ENCODE measurements at places on chromosomes 7 and 10. TPM values are rescaled to one million over a fixed set of nuclear protein-coding genes. Genes with fewer than 3 reads are reported as not detected.
A peak's percentile ranks its signal among the peaks of the same experiment; 100 is the strongest.

DNA sequence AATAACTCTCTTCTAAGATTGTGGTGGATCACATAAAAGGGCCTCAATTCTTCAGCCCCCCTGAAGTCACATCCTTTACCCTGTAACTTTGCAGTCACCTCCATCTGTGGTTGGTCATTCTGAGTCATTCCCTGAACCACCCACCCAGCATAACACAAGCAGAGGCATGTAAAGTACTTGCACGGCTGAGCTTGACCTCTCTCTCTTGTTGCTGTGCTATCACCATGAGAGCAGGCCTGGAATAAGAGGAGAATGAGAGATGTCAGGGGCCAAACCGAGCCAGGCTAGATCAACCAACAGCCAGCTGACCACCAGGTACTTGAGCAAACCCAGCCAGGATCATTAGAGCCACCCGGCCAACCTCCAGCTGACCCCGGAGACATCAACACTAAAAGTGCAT lies 13.5 kb upstream of the STK17A start:
- DNase-seq: peak; percentile 61

DNA sequence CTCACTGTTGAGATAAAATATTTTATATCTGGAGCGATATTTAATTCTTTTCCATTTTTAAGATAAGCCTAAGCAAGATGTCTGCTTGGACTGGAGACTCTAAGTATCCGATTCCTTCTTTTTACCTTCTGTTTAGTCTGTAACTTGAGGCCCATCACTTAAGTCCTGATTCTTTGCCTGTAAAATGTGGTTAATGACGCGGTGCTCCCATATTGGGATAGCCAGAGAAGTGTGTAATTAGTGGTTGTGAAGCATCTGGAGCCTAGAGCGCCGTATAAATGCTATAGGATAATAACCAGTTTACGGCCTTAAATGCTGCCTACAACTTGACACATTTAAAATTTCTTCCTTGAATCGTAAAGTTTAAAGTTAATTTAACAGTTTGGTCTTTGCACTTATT lies 132.9 kb downstream of the CHN2 start:
- DNase-seq: no peak

The GIMAP2 gene
- total RNA-seq: 8.3 TPM

- no peak for DNase-seq
These were observed 50.1 kb downstream of the PFKP start for GRCh38 chr10:3117486-3117885.

- DNase-seq: no peak
These were observed 12.9 kb downstream of the PON2 start for GRCh38 chr7:95421847-95422444.

DNA sequence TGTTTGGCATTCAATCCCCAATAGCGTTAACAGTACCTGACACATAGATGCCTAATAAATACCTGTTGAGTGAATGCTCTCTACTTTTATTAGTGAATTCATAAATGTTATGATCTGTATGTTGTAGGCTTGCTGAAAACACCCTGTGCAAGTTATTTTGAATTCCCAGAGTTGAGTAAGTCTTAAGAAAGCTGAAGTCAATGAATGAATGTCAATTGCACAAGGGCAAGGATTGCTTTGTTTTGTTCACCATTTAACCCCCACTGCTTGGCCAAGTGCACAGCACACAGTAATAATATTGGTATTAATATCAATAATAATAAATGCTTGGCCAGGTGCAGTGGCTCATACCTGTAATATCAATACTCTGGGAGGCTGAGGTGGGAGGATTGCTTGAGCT lies 10.2 kb downstream of the CPA1 start:
- DNase-seq: no peak

The NEUROG3 gene
- not detected for total RNA-seq

The KCNMA1 gene
- total RNA-seq: 40.8 TPM

DNA sequence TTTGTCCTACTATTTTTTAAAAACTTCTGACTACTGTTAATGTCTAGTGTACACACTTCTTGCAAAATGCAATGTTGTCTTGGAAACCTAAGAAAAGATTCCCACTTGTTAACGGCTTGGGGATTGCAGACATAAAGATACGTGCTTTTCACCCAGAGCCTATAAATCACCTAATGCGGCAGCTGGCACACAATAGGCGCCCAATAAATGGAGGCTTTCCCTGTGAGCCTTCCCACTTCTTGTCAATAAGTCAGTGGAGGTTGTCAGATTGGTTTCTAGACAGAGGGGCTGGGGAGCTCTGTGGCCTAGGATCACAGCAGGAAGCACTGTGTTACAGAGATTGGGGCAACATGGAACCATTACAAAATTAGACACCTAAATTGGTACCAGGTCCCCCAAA lies 74.7 kb downstream of the VSTM4 start:
- DNase-seq: no peak

DNA sequence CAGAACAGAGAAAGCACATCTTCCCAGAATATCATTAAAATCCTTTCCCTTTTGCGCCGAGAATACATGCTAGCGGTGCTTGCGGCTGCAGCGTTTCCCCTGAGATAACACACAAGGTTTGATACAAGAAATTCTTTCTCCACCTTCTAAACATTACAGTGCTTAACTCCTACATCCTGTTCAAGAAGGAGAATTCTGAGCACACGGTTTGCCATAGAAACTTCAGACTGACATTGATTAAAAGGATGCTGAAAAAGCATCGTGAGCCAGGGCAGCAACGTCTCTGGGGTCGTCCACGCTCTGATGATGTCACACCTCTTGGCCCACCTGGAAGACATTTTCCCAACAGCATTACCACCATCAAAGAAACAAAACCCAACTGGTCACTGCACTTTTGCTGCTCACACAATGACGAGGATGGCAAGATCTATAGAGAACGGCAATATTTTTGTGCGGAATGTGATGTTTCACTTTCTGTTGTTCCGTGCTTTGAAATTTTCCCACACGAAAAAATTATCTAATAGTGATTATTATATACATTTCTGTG lies 27.0 kb upstream of the PRSS1 start:
- no peak for DNase-seq

- no peak for DNase-seq
These were observed 12.8 kb upstream of the NOBOX start for GRCh38 chr7:144416341-144416740.

The SCD gene
- 56.3 TPM for total RNA-seq

DNA sequence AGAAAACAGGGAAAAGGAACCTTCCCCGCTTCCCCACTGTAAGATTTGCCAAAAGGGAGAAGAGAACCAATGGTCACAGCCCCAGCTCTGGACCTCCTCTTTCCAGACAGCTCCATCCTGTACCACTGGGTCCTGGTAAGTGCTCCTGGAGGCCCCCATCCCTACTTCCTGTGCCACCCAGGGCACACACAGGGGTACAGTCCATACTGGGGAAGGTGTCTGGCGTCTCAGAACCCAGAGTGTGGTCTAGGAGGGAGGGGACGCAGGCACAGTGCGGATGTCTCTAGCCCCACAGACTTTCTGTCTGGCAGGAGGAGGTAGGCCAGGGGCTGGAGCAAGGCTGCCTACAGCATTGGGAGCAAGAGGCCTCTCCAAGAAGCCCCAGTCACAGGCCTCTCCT lies 213.3 kb upstream of the IGFBP3 start:
- DNase-seq: no peak

The HHEX gene
- 9.6 TPM for total RNA-seq

- no peak for DNase-seq
These were observed 116.8 kb downstream of the CYTH3 start for GRCh38 chr7:6155596-6155995.

GRCh38 chr10:96663797-96664196 lies 56.5 kb downstream of the PIK3AP1 start:
- DNase-seq: no peak
